SW480 (cell line): ENCODE measurements at places on chromosomes 12 and 14.

DNA sequence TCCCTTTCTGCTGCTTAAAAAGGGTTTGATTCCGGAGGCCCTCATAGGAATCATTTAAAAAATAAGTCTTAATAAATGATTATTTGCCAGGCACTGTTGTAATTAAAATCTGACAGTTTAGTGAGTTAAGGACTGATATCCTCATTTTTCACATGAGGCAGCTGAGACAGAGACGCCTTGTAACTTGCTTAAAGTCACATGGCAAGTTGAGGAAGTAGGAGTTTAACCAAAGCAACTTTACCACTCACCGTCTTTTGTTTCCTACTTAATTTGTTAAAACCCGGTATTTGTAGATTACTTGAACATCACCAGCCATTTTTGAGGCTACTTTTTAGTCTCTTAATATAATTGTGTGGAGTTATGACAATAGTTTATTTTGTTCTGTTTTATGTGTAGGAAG lies 2.4 kb downstream of the TIGAR start:
- DNase-seq = no peak

- DNase-seq = peak; percentile 39
Measured at GRCh38 chr12:4027412-4027811, 154.2 kb upstream of the PARP11 start.

DNA sequence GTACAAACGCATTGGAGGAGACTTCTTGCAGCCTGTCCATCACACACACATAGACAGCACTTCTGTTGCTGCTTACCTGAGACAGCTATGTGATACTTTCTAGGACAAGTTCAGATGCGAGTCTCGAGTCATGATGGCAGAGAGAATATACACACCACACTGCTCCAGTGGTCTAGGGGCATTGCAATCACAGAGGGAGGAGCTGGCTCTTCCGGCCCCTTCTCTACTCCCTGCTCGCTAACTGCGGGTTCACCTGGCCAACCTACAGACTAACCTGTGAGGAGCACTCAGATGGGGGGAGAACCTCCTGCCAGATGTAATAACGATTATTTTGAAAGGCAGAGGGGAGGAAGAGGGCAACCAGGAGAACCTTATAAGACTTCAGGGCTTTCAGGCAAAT lies 30.7 kb downstream of the EMP1 start:
- no peak for DNase-seq

- no peak for DNase-seq
Measured at GRCh38 chr12:64194333-64195149, 27.6 kb downstream of the KICS2 start.

DNA sequence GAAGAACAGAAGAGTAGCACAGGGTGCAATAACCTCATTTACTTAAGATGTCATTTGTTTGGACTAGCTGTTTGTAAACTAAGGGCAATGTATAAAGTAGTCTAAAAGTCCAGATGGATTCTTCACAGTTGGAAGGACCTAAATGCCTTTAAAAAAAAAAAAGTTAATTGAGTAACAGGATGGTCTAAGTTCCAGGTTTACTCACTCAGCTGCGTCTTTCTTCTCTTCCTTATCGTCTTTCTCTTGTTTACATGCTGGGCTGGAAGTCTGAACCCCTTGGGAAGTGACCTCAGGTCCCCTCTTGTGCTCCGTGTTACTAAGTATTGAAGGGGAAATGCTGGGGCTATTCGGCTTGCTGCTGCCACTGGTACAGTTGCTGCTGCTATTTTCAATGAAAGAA lies 82.5 kb downstream of the SH2B3 start:
- no peak for DNase-seq

- DNase-seq = no peak
Measured at GRCh38 chr12:124556896-124557501, 10.4 kb downstream of the NCOR2 start.

DNA sequence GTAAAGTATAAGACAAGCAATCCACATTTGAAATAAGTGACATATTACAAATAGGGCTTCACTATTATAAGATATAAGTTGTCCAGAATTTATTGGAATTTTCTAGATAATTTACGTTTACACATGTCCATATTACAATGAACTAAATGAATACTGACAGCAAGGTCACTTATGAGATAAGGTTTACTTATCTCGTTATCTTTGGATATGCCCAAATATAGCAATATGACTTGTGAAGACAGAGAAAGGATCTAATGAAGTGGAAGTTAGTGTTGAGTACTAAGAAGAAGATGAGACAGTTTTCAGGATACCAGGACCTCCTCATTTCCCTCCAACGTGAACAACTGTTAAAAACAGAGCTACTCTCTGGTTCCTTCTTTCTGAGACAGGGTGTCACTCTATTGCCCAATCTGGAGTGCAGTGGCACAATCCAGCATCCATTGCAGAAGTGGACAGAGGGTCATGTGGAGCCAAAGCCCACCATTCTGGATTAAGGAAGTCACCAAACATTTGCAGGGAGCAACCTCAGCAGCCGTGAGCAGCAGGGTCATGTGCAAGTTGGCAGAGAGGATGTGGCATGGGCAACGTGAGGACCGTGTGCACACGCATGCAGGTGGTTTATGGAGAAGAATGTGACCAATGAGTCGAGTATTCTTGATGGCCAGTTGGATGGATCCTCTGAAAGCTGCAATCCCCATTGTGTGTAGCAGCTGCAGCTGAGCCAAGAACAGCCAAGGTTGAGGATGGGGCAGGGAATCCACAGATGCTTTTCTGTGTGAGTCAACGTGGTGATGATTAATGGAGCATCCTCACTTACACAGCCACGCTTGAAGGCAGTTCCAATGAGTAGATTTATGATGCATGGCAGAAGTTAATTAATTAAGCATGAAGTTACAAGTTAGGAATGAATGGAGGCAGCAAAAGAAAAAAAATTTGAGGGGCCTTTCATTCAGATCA lies 111.0 kb downstream of the BICD1 start:
- DNase-seq = no peak

DNA sequence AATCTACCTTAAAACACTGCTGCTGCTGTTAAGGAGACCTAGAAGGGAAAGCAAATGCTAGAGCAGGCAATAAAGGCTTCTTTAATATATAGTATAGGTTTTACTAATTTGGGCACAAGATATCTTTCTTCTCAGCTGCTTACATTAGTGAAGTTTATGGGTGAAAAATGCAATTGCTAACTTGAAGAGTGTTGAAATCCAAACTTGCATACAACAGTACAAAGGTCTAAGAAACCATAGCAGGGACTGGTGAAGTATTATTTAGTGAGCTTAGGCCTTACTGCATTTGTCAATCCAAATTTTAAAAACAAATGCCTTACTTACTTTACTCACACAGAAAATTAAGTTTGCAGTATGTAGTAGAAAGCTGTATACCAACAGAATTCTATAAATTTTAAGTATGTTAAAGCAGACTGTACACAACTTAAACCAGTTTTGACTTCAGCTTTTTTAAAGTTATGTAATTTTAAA lies 1.4 kb upstream of the AP4S1 start:
- DNase-seq = no peak

DNA sequence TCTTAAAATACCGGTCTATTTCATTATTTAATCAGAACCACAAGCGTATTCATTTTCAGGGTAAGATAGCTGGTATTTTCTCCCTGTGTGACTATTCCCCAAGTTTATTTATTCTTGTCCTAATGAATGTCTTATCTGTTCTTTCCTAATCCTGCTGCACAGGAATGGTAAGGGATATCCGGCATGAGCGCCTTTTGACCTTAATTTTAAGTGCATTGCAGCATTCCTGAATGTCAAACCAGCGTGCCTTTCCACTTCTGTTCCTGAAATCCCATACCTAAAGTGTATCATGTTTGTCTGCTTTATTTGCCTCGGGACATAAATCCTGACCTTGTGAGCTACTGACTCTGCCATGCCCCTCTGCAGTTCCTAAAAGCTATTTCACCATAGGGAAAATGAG lies 1713.2 kb upstream of the FLRT2 start:
- DNase-seq = no peak

DNA sequence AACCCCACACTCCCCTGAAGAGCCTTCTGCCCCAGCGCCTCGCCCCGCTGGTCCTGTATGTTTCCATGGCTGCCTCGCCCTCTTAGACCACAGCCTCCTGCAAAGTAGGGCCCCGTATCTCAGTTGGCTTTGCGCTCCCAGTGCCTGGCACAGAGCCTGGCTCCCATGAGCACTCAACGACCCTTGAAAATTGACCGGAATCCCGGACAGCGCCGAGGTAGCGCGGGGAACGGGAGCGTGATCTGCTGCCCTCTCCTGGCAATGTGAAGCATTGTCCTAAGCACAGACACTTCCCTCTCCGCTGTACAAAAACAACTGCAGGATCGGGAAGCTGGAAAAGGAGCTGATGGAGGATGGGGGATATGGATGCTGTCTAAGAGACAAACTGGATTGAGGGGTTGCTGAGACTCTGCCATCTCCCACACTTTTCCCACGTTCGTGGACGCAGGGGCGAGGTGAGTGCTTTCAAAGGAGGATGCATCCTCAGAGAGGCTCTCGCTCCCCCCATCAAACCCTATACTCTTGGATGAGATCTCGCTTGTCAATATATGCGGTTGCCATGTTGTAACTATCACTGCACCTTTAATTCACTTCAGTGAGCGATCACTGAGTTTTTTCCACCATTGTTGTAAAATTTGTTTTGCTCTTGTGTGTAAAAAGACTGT lies 10.7 kb upstream of the FKBP4 start:
- DNase-seq = peak; percentile 62

- DNase-seq = peak; percentile 84
Measured at GRCh38 chr12:103924761-103925641, 5.2 kb upstream of the HSP90B1 start.

GRCh38 chr12:14931359-14931758 lies 7.0 kb downstream of the ERP27 start:
- no peak for DNase-seq

DNA sequence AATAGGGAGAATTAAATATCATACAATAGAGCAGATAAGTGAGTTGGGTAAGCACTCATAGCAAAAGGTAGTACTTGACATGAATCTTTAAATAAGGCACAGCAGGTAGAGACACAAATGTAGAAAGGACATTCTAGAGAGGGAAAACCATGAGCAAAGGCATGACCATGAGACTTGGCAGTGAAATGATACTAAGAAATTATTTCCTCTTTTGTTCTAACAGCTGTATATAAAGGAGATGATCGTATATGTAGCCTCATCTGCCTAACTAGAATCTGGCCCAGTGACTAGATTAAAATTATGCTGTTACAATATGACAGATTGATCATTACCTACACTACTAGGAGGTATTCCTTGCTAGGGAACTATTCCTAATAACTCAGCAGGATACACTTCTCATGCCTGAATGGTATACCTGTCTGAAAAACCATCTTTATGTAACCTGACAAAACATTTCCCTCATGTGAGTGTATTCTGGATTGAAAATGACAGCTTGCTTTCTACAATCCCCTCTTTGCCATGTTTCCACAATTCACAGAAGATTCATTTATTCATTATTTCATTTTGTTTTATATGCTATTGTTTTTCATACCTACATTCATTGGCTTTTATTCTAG lies 725.7 kb downstream of the C12orf50 start:
- no peak for DNase-seq

DNA sequence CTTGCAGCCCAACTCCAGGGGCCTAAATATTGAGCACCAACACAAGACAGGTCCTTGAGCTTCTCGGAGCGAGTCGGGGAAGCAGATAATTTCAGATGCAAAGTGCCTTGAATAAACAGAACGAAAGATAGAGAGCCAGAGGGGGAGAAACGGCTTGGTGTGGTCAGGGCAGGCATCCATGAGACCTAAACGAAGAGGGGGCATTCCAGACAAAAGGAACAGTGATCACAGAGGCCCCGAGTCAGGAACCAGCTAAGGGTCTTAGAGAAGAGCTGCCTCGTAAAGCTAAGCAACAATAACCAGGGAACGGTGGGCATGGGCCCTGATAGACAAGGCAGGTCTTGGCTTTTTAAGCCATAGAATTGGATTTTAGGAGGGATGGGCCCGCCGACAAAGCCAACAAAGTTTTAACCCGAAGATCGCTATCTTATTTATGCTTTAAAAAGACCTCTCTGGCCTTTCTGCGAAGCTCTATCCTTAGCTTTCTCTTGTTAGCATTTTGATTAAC lies 421 bp upstream of the ACADS start:
- no peak for DNase-seq
